ENCODE measurements at places on chromosomes 5 and 9.

DNA sequence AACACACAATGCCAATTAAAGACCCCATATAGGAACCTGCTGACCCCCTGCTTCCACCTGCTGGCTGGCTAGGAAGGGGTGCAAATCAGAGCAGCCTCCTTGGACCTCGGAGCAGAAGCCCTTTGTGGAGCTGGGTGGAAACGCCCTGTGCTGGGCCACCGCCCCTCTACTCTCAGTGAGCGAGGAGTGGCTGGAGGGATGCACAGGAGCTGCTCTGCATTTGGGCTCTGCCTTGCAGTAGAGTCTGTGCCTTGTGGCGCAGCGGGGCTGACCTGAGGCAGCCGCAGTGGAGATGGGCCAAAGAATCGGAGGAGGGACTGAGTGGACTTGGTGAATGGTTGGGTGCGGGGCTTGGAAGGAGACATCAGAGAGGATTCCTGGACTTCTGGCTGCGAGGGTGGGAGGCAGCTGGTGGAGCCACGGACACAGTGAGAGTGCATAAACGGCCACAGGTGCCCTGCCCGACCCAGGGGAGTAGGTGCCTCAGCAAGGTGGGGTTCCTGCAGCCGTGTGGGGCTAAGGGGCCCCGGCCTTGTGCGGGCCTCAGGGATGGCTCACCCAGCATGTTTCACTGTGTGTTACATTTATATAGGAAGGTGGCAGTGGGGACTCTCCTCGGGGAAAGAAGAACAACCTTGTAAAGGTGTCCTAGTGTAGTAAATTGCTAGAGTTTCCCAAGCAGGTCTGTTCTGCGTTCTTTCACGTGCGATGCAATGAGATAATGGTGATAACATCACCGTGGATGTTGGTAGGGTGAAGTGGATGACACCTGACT, 14.1 kb upstream of the IRX4 start:
- DNase-seq = no peak

- DNase-seq = no peak
Observed at GRCh38 chr5:143040622-143041021, 270.4 kb downstream of the ARHGAP26 start.

DNA sequence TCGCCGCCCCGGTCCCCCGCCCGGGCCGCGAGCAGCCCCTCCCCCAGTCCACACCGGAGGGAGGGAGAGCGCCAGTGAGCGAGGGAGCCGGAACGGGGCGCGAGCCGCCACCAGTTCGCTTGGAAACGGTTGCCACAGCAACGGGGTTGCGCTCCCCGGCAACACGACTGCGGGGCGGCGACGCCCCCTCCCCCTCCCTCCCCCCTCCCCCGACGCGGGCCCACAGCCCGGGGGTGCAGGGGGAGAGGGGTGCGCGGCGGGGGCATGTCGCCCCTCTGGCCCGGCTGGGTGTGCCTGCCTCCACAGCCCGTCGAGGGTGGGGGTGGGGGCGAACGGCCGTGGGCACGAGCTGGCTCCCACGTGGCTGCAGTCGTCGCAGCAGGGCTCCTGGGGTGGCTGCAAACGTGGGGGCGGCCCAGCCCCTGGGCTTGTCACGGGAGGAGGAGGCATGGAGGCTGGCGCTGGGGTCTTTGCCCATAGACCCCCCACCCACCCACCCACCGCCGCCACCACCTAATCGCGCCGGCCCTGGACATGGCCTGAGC, 524 bp downstream of the PRR7 start:
- peak; percentile 64 for DNase-seq

DNA sequence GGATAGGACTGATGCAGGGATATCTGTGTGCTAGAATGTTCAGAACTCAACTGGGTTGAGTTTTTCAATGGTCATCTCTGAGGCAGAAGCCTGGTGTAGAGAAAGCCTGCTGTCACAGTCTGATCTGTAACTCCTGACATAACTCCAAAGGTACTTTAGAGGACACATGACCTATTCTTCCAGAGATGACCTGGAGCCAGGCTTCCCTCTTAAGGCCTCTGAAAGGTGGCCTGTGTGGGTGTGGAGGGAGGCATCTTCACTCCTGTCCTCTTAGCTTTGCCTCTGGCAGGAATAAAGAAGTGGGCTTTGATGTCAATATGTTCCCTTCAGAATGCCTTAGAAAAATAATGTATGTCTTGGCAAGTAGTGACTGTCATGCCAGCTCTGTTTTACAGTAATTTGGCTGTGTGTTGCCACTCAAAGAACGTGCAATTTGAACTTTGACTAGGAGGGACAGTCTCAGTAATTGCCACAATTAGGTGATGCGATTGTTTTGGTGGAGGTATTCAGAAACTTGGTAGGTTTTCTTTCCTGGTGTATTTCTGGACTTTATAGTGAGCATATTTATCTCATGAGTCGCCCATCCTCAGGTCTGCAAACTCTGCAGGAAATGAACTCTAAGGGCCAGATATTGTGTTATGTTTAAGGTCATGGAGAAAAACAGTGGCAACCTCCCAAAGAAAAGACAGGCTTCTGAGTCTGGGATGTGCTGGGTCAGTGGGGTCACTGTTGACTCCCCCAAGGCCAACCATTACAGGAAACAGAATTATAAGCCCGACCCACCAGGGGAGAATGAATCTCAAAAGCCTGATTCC, 3.2 kb upstream of the C5orf63 start:
- no peak for DNase-seq

DNA sequence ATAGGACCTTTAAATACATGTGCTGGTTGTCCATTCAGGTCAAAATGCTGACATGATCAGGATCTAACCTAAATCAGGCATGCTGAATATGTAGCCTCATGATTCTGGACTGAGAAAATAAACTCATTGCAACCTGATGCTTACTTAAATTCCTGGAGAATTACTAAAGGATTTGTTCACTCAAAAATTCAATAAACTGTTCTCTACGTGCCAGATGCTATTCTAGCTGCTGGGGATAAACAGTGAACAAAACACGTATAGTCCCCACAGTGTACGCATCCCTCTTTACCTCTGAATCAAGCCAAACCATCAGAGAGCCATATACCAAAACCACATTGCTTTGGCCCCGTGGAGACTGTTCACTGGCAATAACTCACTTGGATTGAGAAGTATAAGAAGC, 6.1 kb downstream of the SCAI start:
- no peak for DNase-seq

DNA sequence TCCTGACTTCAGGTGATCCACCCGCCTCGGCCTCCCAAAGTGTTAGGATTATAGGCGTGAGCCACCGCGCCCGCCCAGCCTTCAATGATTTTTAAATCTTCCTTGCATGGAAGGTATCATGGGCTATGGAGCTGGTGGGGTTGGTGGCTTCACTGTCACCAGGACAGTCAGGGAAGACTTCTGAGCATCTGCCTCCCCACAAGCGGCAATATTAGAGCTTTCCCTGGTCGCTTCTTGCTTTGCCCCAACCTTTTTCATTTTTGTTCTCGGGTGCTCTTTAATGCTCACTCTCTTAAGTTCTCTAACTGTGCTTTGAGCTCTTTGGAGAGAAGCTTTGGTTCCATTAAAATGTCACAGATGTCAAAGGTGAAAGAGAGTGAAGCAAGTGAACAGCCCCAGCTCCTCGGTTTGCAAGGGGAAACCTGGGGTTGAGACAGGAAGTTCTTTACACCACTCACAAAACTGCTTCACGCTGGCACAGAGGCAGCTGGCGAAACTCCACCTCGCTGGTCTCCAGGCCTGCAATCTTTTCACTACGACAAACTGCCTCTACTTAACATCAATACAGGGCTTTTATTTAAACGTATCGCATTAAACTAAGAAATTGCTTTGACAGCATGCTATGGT, 142.5 kb upstream of the RETREG1 start:
- no peak for DNase-seq

DNA sequence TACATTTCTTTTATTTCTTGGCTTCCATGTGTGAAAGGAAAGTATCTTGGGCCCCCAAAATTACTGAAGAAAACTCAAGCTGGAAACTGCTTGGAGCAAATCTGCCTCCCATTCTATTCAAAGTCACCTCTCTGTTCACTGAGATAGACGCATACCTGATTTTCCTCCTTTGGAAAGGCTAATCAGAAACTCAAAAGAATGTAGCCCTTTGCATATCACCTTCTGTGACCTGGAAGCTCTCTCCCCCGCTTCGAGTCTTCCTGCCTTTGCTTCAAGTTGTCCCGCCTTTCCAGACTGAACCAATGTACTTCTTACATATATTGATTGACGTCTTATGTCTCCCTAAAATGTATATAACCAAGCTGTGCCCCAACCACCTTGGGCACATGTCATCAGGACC, 5.0 kb upstream of the RXFP3 start:
- no peak for DNase-seq

- no peak for DNase-seq
Observed at GRCh38 chr5:65674749-65675148, 47.2 kb downstream of the SGTB start.

DNA sequence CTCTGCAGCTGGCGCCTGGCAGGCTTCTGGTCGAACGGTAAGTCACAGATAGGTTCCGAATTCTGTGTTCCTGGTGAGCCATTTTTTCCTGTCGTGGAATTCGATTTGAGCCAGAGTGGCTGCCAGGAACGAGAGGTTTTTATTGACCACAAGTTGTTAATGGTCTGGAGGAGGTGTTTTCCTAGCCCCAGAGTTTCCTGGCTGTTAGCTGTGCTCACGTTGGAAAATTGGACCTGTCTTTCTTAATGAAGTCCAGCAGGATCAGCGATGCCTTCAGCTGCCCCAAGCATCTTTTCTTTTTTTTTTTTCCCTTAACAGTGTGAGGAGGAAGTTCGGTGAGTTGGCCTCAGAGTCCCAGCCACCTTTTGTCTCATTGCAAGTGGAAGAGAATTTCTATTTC, 62.9 kb downstream of the COL5A1 start:
- DNase-seq = no peak

DNA sequence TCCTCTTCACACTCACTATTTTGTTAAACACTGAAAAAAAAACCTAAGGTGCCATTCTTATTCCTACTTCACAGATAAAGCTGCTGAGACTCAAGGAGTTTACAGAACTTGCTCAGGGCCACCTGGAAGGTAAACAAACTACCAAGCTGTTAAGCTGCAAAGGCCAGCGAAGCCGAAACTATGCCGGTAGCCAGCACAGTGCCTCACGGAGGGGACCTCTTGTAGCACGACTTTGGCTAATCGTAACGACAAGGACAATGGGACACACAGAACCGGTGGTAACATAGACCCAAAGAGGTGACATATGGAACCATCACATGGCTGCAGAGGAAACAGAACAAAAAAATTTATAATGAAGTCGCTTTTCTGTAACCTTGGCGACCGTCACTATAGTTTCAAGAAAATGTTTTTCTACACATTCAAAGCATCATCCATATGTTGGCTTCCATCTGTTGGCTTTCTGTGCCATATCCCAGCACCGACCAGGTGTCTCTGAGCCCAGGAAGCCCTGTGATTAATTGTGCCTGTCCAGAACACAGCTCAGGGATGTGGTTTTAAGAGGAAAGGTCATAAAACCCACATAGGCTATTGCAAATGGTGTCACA, 60.3 kb downstream of the S1PR3 start:
- peak; percentile 45 for DNase-seq

DNA sequence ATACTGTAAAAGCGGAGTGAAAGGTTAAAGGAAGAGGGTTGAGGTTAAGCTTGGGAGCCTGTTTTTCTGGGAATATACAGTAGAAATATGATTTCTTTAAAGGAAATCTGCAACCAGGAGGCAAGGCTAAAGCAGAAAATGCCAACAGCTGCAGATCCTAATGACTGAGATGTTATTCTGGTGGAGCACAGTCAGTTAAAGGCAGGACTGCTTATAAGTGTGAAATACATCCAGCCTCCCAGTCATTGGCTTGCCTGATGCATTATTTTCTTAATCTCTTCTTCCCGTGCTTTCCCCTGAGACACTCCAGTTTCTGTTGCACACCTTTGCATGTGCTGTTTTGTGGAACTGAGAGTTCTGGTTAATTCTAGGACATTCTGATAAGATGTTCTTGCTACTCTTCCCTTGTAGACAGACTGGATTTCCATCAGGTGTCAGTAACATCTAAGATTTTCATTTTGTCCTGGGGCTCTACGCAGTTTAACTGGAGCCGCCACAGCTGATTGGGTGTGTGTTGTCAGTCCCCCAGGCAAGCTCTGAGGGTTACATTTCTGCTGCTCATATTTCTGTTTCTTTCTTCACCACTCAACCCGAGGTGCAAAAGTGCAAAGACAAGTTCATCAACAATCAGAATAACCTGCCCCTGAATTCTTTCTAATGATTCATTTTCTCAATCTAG, 44.4 kb downstream of the CAST start:
- no peak for DNase-seq

DNA sequence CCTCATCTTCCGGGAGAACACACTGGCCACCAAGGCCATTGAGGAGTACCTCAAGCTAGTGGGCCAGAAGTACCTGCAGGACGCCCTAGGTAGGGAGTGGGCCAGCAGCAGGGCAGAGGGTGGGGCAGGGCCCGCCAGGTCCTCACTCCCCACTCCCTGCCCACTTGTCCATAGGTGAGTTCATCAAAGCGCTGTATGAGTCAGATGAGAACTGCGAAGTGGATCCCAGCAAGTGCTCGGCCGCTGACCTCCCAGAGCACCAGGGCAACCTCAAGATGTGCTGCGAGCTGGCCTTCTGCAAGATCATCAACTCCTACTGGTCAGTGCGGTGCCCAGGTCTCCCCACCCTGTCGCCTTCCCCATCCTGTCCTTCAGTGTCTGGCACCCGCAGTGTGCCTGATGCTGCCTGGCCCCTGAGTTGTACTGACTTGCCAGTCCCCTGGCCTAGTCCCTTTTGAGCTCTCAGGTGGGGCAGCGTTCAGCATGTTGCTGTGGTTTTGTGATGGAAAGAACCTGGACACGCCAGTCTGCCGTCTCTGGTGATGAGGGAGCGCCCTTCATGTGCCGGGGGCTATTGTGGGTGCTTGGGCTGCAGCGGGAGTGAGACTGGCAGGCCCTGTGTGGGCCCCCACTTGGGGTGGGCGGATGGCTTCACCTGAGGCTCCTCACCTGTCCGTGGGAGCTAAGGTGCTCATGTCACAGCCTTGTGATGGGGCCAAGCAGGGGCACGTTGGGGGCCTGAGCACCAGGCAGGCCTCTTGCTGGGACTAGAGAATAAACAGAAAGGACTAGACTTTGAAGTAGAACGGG, 112.3 kb downstream of the DAB2IP start:
- no peak for DNase-seq

DNA sequence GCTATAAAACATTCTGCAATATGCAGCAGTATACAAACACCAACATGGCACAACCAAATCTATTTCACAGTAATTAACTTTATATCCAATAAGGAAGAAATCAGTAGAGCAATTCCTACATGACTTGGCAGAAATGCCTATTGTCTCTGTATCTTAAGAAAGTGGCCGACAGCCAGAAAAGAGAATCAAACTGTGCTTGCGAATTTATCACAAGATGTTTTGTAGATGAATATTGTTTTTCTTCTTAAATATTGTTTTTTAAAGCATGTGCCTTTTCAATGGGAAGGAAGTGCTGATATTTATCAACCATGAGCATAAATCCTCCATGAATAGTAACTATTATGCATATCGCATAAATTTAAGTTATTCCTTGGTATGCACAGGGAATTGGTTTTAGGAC, 501.7 kb upstream of the DMAC1 start:
- DNase-seq = no peak
